WTC11 (cell line): ENCODE measurements at places on chromosomes 6 and 20. TPM values are rescaled to one million over a fixed set of nuclear protein-coding genes. Genes with fewer than 3 reads are reported as not detected.
A peak's percentile ranks its signal among the peaks of the same experiment; 100 is the strongest.

The FOXS1 gene
- total RNA-seq, result not detected in 3 replicates

The ZNF512B gene
- 19.9 to 23.3 TPM (median 20.5 TPM) in 3 replicates for total RNA-seq

The SEL1L2 gene
- total RNA-seq, result 0.37 TPM in 1 of 3 replicates, not detected in the others

The SCAF8 gene
- total RNA-seq, result 40.7 to 46.8 TPM (median 46.3 TPM) in 3 replicates

The SLPI gene
- 0.60 to 0.78 TPM (median 0.74 TPM) in 3 replicates for total RNA-seq

The KHDC1L gene
- total RNA-seq, result 0.28 TPM in 1 of 3 replicates, not detected in the others

DNA sequence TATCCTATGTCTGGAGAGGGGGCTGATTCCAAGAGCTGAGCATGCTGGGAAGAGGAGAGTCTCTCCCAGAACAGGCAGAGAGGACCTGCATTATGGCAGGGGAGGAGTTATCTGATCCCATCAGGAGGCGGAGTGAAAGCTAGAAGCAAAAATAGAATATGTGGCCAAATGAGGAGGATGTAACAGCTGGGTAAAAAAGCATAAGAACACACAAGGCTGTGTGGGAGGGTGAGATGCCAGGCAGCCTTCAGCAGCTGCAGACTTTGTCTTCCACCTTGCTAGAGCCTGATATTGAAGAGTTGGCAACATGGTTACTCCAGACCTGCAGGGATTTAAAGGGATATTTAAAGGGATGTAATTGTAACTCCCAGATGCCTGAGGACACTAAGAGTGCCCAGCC is 167.1 kb downstream of the PTPRT start:
- DNase-seq, result no peak

- no peak for DNase-seq
These were observed 50.8 kb upstream of the FAM83D start for GRCh38 chr20:38875175-38875993.

GRCh38 chr6:129750360-129750759 is 40.4 kb upstream of the ARHGAP18 start:
- no peak for DNase-seq

DNA sequence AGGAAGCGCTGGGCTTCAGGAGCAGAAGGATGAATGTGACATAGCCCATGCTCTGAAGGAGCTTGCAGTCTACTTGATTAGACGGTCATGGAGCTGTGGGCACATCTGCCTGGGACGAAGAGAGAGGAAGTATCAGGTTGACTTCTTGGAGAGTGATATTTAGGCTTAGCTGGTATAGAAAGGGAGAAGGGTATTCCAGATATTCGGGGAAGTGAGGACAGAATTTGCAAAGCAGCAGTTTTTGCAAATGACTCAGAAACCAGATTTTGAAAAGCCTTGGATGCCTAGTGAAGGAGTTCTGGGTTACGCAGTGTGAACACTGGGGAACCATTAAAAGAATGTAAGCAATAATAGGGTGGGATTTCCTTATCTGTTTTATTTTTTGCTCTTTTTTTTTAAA is 60.7 kb downstream of the EYA4 start:
- DNase-seq, result no peak

GRCh38 chr6:136210398-136211165 is 39.5 kb downstream of the MTFR2 start:
- no peak for DNase-seq

GRCh38 chr6:155186052-155186658 is 77.7 kb upstream of the CLDN20 start:
- DNase-seq, result no peak

DNA sequence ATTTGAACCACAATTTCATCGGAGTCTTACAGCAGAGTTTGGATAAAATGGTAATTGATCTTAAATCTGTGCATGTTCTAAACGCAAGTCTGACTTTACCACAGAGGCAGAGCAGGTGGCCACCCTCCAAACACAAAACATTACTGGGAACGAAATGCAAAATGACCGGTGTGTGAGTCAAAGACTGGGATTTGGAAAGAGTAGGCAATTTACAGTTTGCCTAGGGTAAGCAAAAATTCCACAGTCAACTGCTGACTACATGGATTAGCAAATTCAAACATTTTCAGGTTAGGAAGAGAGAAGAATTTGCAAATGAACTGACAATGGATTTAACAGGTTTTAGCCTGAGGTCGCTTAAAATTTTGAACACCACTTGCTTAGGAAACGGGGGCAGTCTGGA is 444.4 kb downstream of the HDGFL1 start:
- DNase-seq, result no peak

GRCh38 chr20:47008842-47009518 is 114.3 kb downstream of the EYA2 start:
- DNase-seq, result no peak

GRCh38 chr20:22282696-22283095 is 301.7 kb downstream of the FOXA2 start:
- no peak for DNase-seq

- DNase-seq, result no peak
These were observed 101.6 kb downstream of the PRKN start for GRCh38 chr6:162625846-162626540.

GRCh38 chr20:50446351-50447101 is 63.7 kb upstream of the PTPN1 start:
- DNase-seq, result no peak

DNA sequence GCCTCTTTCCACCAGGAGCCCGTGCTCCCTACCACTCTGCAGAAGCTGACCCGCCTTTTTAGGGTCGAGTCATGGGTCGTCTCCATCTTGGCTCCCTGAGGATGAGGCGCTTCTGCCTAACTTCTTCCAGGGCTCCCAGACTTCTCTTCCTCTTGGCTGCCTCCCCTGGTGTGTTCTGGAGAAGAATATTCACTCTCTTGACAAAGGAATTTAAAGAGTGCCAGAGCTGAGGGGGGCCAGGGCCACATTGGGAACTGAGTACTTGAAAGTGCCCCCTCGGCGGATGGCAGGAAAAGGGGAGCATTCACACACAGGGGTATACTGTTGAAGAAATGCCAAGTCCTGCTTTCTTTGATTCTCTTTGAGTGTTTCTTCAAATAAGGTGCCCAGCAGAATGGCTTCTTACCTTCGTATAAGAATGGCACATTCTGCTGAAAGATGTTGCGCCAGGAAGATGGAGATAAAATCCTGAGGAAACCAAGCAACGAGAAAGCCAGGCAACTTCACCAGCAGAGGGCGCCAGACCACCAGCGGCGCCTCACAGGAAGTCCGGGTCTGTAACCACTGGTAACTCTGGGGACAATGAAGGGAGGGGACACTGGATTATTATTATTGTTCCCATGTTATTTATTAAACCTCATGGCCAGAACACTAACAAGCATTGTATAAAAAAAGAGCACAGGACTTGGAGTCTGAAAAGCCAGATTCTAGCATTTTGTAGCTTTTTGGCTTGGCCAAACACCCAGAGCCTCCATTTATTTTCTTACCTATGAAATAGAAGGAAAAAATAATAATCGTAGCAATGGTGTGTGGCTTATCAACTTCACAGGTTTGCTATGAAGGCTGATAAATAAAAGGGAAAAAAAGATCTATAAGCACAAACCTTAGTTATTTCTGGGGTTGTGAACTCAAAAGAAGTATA is 176.7 kb downstream of the HACE1 start:
- DNase-seq, result peak; percentile 82
